NCI-H1436 (cell line): ENCODE measurements at places on chromosomes 4 and X.

GRCh38 chrX:66632473-66632872 is 6.4 kb downstream of the EDA2R start:
- DNase-seq = no peak

DNA sequence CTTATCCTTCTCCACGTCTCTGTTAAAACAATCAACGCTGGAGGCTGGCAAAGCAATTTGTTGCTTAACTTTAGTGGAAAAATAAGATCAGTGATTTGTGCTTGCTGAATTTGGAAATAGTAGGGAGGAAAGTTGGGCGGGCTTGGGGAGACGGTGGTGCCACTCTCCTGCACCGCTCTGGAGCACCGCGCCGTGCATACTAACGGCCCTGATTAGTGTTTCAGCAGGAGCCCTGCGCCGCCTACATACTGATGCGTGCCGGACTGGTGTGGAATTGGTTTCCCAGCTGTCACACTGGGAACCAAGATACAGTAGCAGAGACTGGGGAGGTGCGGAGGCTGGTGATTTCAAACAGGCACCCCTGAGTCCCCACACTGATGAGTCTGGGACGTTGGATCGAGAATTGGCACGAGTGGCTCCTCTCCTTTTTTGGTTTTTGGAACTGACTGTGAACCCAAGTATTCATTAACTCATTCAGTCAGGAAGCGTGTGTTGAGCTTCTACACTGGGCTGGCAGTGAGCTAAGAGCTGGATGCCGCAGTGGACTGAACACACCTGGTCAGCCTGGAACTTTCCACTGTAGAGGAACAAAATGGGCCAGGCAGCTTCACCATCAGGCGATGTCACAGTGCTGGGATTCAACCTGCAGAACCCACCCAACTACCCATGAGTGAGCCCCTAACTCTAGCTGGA is 29.0 kb upstream of the PSAPL1 start:
- no peak for DNase-seq

- no peak for DNase-seq
These were observed 21.0 kb upstream of the RHOXF2 start for GRCh38 chrX:120137439-120137838.

- no peak for DNase-seq
These were observed 28.1 kb downstream of the ZAR1 start for GRCh38 chr4:48518143-48518542.

GRCh38 chr4:184250795-184251669 is 33.4 kb upstream of the ENPP6 start:
- DNase-seq = peak; percentile 53

DNA sequence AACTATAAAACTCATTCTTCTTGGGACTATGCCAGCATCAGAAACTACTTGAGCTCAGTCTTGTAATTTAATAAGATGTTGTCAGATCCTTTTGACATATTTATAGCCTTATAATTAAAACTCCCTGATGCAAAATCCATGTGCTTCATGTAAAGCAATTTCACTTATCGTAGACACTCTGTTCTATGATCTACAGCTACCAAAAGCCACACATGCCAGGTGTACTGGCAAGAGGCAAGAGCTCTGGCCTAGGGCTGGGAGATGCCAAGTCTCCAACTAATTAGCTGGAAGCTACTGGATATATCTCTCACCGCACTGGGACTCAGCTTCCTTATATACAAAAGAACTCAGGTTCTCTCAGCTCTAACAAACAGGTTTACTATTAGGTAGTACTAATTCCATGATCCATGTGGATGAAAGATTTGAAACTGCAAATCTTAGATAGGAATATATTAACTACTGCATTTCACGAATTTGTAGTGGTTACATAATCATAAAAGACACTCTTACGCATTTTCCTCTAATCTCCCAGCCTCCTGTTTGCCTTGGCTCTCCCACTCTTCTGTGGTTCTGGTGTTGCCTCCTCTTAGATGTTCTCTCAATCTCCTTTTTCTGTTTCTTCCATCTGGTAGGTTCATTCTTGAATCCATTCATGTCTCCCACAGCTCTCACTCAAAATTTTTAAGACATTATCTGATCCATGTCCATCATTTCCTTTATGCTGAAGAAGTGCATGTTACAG is 103.0 kb downstream of the HHIP start:
- DNase-seq = no peak

DNA sequence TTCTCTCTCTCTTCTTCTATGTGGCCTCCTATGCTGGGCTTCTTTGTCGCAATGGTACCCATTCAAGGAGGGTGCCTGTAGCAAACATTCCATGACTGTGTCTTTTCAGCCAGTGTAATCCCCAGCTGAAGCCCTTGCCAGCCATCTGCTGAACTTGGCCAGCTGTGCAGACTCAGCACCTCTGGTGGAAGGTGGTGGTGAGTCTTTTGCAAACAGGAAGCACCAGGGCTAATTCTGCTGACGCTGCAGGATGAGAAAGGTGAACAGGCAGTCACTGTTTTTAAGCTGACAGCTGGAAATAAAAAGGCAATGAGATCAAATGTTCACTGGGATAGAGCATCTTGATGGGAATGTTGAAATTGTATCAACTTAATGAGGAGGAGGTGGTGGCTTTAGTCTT is 298.7 kb upstream of the CLNK start:
- no peak for DNase-seq

DNA sequence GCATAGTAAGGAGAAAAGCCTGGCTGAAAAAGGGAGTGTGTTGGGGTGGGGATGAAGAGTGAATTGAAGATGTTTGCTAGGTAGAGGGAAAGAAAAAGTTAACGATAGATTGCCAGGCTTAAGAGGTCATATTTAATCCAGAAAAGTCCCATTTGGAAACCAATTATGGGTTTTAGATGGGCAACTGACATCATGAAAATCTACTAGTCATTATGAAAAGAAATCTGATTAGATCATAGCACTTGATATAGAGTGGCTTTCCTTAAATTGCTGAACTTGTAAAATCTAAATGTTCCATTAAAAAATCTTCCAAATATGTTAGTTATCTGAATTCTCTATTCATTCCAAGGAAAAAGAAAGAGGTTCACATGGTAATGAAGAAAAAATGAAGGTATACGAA is 37.5 kb upstream of the IL21 start:
- DNase-seq = no peak

GRCh38 chrX:107398115-107398514 is 51.3 kb upstream of the FRMPD3 start:
- no peak for DNase-seq

DNA sequence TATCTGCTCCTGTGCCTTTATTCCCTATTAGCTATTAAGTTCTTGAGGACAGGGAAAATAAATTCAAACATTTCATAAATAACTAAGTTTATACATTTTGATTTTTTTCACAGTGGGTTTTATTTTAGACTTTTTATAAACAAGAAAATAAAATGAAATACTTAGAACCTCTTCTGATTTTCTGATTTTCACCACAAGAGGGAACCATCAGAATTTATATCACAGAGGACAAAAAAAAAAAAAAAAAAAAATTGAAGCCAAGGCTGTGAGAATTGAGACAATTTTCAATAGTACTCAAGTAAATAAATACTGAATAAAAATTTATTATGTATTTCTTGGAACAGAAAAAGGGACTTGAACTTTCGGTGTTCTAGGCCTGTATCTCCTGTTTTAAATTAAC is 288.1 kb downstream of the SH3BGRL start:
- DNase-seq = no peak

- no peak for DNase-seq
These were observed 1.0 kb downstream of the GABRA4 start for GRCh38 chr4:46992338-46992737.

- DNase-seq = no peak
These were observed 178.2 kb downstream of the HS3ST1 start for GRCh38 chr4:11250510-11250909.

DNA sequence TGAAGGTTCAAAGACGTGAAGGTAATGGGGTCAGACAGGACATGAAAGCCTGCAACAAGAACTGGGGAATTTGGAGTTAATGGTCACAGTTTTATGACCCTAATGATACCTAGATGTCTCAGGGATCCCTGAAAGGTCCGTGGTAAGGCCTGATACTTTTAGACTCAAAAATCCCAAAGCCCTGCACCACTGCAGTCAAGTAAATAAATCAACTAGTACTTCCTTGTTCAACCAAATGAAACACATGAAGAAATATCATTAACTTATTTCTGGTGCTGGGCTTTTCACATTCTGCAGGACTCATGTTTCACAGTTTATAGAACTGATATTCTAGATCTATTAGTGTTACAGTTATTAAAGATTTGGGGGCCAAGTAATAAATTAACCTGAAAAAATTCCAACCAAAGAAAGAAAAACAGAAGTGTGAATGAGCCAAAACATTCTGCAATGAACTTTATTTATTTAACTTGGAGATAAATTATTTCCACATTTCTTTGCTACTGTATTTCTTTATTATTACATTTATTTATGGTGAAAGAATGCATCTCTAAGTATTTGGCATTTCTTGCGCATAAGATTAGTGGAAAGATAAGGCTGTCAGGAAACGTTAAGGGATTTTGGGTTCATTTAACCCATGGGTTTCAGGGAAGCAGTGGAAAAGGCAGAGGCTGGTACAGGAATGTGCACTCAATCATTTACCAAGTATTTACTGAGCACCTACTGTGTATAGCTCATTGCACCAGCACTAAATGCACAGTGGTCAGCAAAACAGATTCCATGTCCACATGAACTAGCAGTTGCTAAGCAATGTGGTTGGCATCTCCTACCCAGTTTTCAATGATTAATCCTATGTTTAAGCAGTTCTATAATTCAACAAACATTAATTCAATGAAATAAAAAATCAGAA is 8.7 kb downstream of the WDFY3 start:
- DNase-seq = no peak

- DNase-seq = no peak
These were observed 6.2 kb downstream of the CLCN3 start for GRCh38 chr4:169626331-169627282.

GRCh38 chrX:13341491-13342101 is 21.7 kb upstream of the ATXN3L start:
- DNase-seq = no peak

GRCh38 chr4:158682066-158682465 is 10.0 kb downstream of the ETFDH start:
- no peak for DNase-seq
